ENCODE measurements at places on chromosomes 12 and 14.

- no peak for DNase-seq
Observed at GRCh38 chr12:49960474-49961110, 1.1 kb upstream of the AQP5 start.

DNA sequence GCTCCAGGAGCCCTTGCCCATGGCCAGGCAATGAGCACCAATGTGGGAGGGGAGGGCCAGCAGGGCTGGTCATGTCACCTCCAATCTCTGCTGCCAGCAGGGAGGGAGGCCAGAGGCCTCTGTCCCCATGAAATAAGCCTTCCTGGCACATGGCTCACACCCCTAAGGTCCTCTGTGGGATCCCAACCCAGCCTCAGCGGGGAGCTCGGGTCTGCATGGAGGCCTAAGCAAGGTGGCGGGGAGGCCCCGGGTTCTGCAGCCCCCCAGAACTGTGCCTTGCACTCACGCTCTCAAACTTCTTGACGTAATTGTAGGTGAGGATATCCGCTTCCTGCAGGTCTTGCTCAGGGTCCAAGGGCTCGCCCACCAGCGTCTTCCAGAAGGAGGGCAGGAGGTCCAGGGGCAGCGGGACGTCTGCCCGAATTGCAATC is 41.7 kb downstream of the TRAFD1 start:
- no peak for DNase-seq

DNA sequence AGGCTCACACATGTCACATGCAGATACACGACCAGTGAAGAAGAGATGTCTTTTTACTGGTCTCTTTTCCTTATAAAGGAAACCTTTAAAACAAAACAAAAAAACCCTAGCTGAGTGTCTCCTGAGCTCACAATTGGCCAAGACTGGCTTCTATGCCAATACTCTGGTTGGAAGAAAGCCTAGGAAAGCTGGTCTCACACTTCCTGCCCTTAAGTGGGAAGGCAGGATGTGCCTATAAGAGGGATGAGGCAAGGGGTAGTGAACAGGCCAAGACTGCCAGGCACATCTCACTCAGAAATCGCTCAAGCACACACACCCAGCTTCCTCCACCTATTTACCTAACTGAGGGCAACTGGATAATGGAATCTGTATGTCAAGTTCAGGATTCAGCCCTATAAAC is 50.0 kb downstream of the SOCS2 start:
- no peak for DNase-seq

DNA sequence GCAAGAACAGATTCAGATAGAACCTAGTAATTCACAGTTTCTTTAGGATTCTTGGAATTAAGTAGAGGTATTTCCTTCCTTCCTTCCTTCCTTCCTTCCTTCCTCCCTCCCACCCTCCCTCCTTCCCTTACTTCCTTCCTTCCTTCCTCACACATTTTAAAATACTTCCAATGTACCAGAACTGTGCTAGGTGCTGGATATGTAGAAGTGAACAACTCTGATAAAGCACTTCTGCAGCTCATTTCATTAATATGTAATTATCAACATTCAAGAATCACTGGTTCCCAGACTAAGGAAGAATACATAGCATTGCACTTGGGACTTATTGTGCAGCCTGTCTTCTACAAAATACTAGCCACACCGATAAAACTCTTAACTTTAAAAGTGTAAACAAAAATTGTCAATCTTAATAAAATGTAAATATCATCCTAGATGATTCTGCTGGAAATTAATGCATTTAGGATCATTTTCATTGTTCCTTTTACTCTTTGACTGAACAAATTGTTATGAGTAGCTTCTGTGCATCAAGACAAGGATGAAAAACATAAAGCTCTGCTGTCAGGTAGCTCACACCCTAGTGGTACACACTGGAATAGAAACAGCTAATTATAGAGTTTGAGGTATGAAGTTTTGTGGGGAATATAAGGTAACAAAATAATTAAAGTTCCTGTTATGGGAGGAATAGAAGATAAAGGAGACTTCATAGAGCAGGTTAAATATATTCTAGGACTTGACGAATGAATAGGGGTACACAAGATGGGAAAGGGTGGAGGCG is 99.9 kb upstream of the MYF6 start:
- DNase-seq: no peak
